Bone marrow (tissue), 2 donors: ENCODE measurements at places on chromosomes 4 and X.

DNA sequence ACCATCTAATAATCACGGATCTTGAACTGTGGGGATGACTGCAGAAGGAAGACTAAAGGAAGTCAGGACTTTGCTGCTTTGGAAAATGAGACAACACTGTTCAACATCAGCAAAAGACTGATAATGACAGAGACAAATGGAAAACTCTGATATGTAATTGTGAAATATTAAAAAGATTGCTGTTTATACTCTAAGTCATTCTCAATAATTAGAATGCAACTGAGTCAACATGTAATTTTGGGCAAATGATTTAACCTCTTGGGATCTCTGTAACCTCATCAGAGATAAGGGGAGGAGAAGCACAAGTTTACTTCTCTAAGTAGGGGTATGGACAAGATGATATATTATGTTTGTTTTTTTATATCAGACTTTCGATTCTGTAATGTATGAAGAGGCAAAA, 121.9 kb downstream of the GASK1B start:
- no peak for DNase-seq

DNA sequence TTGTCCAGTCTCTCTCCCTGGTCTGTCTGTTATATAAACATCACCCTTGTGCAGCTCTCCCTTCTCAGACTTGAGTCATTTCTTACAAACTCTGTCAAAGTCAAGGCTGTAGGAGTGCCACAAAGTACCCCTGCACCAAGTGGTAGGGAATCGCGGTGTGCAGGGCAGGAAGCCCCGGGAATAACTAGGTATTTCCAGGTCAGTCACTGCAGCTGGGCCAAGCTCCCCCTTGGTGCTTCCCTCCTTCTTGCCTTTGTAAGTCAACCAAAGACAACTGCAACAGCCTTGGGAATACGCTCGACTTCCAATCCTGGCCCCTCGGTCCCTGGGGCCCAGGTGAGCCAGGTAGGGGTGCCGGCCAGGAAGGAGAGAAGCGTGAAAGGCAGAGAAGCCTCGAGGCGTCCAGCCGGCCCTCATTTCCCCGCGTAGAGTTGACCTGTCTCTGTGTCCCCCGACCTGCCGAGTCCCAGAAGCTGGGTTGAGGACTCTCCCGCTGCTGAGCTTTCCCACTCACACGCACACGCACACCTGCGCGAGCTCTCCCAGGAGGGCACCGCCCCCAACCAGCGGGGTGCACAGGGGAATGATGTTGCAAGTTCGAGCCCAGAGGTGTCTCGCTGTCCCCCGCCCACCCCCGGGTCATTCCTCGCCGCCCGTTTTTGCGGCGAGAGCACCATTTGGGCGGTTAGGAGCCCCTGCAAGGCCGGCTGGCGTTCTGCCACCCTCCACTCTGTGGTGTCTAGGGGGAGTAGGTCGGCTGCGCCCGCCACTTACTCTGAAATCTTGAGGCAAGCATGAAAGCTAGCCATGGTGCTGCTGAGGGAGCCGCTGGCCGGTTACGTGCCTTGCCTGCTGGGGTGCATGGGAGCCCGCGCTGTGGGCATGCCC, 22.8 kb upstream of the KIAA1210 start:
- no peak for DNase-seq

DNA sequence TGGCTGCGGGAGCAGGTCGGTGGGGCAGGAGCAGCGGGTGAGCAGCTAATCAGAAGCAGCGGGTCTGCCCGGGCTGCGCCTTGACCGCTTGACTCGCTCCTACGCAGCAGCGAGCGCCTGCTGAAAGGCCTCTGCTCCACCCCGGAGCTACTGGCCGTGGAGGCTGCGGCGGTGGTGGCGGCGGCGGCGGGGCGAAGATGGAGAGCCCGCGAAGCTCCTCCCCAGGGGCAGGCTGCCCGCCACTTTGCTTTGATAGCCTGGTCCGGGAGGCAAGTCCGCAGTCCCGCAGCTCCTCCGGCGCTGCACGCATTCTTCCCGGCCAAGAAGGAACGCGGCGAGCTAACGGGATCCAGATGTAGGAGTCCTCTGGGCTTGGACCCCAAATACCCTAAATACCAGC, 36.7 kb downstream of the PJA1 start:
- no peak for DNase-seq

GRCh38 chrX:148867596-148867995, 367.2 kb downstream of the AFF2 start:
- no peak for DNase-seq
